ENCODE measurements at places on chromosomes 16 and 17.

- no peak for DNase-seq
Observed at GRCh38 chr17:28991779-28992178, 14.1 kb downstream of the SEZ6 start.

DNA sequence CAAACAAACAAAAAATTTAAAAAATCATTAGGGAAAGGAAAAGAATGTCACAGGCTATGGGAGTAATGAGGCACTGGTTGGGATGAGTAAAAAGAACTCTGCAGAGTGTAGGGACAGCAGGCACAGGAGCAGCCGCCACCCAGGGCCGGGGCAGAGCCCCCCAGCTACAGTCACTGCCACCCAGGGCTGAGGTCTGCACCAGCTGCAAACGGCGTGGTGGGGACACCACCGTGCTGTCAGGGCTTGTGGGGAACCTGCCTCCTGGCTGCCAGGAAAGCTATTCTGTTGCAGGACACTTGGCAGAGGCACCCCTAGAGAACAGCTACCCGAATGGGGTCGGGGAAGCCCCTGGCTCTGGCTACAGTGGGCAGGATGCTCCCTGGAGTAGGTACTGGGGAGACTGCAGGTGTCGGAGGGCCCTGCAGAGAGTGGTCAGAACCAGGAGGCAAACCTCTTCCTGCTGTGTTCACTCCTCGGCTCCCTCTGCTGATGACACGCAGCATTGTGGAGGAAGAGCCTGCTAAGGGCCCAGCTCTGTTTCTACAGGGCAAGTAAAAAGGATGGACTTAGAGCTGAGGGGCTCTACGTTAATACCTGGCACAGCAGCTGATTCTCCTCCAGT, 32.3 kb upstream of the CAPN15 start:
- DNase-seq, result no peak

- no peak for DNase-seq
Observed at GRCh38 chr16:57141822-57142631, 43.8 kb downstream of the PSME3IP1 start.

- no peak for DNase-seq
Observed at GRCh38 chr17:18877104-18877645, 19.2 kb downstream of the PRPSAP2 start.

GRCh38 chr17:40564195-40564882, 933 bp downstream of the CCR7 start:
- no peak for DNase-seq

- no peak for DNase-seq
Observed at GRCh38 chr16:89583197-89583894, 7.8 kb downstream of the CPNE7 start.

DNA sequence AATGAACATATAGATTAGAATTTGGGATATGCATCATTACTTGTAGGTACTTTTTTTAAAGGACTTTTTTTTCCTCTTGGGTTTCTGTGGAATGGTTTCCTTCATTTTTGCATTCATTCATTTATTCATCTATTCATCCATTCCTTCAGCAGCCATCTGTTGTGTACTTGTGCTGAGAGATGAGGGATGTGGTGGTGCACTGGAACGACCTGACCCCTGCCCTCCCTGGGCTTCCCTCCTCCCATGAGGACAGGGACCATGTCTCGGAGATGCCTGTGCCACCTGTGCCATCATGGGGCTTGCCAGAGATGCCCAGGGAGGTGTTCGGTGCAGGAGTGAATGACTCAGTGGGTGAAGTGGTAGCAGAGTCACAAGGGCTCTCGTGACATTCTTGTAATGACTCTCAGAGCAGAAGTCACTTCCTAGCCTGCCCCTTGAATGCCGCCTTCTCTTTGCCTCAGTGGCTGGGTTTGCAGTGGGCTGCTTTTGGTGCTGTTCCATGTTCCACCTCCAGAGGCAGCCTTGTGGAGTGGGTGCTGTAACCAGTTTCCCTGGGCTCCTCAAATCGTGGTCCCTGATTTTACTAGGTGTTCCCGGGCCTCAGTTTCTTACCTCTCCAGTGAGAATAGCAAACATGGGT, 43.9 kb downstream of the CLEC16A start:
- DNase-seq, result no peak

DNA sequence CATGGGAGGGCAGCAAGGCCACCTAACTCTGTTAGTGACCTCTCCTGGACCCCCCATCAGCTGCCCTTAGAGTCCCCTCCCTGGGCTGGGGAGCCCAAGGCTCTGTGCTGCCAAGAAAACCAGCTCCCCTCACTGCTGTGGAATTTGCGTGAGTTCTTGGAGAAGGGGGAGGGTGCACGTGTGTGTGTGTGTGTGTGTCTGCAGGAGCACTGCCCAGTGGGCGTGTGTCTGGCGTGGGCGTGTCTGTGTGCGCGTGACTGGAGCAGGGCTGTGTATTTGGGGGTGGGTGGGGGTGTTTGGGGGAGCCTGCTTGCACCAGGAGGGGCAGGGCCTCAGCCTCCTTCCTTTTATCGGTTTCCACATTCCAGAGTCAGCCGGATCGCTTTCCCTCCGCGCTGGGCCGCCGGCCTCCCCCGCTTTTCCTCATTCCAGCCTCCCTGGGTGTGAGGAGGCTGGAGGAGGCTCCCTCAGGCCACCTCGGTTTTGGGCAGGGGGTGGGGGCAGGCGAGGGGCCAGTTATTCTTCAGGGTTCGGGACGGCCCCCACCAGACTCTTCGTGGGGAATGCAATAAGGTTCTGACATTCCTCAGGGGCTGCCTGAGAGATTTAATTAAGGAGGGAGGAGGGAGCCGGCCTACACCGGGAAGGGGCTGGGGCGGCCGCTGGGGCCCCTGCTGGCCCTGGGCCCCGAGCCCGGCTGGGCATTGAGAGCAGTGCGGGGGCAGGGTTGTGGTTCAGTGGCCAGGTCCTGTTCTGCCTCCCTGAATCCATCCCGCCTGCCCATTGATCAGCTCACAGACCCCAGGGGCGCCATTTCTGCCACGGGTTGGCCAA, 2.5 kb downstream of the VASN start:
- DNase-seq, result peak; percentile 85

GRCh38 chr17:63760771-63761539, 12.4 kb downstream of the CCDC47 start:
- no peak for DNase-seq

DNA sequence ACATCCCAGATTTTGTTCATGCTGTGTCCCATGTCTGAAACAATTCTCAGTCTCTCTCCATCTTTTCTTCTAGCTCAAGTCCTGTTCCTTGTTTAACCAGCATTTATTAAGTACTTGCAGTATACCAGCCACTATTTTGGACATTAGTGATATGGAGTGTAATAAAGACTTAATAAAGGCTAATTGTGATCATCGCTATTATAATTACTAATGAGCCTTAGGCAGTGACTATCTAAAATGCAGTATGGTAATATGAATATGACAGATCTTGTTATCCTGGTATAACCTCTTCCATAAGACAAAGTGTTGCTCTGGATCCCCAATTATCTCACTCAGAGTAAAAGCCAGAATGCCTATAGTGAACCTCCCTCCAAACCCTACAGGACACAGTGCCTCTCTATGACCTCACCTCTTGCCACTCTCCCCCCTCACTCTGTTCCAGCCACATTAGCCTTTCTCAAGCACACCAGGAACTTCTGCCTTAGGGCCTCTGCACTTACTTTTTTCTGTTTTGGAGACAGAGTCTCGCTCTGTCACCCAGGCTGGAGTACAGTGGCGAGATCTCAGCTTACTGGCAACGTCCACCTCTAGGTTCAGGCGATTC, 1.8 kb upstream of the FLOT2 start:
- DNase-seq, result no peak

GRCh38 chr16:81585785-81586184, 141.2 kb downstream of the CMIP start:
- no peak for DNase-seq

DNA sequence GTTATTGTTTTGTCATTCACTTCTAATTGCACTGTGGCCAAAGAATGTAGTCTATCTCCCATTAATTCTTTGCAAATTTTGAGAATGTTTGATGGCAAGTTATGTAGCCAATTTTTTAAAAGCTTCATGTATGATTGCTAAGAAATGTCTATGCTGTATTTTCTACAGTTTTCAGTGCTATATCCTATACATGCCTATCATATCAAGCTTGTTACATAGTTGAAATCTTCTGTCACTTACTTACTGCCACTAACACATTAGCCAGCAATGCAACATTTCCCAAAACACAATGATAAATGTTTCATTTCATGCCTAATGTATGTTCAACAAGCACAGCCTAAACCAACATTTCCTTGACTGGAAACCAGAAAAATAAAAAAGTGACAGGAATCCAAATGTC, 292.4 kb upstream of the AXIN2 start:
- no peak for DNase-seq

DNA sequence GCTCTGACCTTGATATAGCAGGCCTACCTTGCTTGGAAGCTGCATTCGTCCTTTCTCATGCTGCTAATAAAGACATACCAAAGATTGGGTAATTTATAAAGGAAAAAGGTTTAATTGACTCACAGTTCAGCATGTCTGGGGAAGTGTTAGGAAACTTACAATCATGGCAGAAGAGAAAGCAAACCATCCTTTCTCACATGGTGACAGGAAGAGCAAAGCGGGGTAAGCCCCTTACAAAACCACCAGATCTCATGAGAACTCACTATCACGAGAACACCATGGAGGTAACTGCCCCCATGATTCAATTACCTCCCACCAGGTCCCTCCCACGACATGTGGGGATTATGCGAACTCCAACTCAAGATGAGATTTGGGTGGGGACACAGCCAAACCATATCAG, 6.0 kb upstream of the MAPT start:
- no peak for DNase-seq

GRCh38 chr17:2250140-2251095, 53.2 kb downstream of the SMG6 start:
- DNase-seq, result no peak

- no peak for DNase-seq
Observed at GRCh38 chr16:63129411-63130125, 1093.3 kb upstream of the CDH8 start.

DNA sequence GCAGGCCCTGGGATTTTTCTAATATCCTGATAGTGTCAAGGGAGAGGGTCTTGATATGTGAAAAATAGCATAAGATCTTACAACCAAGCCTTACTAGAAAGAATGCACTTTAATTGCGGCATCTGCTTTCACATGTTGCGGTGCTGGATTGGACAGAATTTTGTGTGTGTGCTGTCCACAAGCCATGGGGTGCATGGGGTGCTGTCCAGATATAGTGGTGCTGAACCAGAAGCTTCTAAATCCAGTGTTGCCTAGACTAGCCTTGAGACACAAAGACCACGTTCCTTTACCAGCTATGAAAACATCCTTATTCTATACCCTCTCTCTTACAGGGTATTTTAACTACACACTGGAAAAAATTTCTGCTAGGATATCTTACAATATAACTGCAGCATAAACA, 244.0 kb downstream of the TMEM114 start:
- DNase-seq, result no peak

DNA sequence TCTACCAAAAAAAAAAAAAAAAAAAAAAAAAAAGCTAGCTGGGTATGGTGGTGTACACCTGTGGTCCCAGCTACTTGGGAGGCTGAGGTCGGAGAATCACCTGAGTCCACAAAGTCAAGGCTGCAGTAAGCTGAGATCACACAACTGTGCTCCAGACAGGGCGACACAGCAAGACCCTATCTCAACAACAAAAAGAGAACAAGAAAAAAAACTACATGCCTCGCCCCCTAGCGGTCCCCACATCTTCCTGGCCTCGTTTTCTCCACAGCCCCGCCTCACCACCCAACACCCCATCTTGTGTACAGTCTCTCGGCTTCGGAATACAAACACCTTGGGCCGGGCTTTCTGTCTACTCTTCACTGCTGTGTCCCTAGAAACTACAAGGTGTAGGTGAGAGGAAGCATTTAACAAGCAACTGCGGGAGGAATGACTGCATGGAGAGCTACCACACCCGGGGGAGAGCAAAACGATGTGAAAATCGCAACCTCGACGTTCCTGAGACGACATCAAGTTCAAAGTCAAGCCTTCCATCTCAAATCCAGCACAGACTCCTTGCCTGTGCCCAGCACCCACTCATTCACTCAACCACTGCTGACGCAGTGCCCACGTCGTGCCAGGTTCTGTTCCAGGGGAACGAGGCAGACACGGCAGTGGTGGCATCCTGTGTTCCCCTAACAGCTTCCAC, 9.0 kb downstream of the NTAN1 start:
- no peak for DNase-seq

GRCh38 chr17:79702550-79703236, 28.1 kb upstream of the ENPP7 start:
- no peak for DNase-seq

DNA sequence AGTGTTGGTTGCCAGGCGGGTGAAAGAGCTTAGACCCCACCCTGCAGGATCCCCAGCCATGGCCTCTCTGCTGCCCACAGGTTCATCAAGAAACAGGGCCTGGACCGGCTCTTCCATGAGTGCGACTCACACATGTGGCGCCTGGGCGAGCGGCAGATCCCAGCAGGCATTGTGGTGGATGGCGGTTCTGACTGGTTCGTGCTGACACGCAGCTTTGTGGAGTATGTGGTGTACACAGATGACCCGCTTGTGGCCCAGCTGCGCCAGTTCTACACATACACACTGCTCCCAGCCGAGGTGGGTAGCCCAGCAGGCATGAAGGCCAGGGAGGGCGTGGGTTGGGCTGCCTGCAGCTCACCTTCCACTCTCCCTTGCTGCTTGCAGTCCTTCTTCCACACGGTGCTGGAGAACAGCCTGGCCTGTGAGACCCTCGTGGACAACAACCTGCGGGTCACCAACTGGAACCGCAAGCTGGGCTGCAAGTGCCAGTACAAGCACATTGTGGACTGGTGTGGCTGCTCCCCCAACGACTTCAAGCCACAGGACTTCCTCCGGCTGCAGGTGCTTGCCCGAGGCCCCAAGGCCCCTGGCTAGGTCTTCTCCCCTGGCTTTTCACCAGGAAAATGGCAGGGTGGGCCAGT, 9.9 kb downstream of the XYLT2 start:
- no peak for DNase-seq

DNA sequence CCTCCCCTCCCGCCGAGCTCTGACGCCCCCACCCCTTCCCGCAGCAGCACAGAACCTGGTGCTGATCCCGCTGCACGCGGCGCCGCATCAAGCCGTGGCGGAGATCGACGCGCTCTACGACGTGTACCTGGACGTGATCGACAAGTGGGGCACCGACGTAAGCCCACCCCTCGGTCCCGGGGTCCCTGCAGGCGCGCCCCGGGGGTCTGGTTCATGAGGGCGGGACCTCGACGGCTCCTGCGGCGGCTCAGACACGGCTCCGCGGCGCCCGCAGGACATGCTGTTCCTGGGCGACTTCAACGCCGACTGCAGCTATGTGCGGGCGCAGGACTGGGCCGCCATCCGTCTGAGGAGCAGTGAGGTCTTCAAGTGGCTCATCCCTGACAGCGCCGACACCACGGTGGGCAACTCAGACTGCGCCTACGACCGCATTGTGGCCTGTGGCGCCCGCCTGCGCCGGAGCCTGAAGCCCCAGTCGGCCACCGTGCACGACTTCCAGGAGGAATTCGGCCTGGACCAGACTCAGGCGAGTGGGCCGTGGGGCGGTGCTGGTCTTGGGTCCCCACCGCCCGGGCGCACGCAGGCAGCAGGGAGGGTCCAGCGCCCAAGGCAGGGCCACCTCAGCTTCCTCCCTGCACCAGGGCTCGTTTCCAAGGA, 1.4 kb downstream of the DNASE1L2 start:
- no peak for DNase-seq

DNA sequence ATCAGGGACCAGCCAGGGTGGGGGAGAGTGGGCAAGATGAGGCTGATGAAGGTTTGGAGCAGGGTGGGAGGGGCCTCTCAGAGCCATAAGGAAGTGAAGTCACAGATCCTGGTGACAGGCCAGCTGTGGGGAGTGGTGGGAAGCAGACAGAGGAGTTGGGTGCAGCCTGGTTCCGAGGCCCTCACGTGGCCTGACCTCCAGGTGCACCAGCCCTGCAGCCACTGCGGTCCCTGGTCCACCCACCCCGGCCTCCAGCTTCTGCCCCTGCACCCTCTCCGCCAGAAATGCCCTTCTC, 3.9 kb upstream of the ZFPM1 start:
- DNase-seq, result no peak

GRCh38 chr17:77208217-77208808, 67.5 kb downstream of the SEC14L1 start:
- DNase-seq, result no peak
